ENCODE measurements at places on chromosomes 12 and 14.

GRCh38 chr14:92687681-92688433, 60.6 kb downstream of the LGMN start:
- no peak for DNase-seq

GRCh38 chr12:90940872-90941499, 14.0 kb downstream of the CCER1 start:
- no peak for DNase-seq

DNA sequence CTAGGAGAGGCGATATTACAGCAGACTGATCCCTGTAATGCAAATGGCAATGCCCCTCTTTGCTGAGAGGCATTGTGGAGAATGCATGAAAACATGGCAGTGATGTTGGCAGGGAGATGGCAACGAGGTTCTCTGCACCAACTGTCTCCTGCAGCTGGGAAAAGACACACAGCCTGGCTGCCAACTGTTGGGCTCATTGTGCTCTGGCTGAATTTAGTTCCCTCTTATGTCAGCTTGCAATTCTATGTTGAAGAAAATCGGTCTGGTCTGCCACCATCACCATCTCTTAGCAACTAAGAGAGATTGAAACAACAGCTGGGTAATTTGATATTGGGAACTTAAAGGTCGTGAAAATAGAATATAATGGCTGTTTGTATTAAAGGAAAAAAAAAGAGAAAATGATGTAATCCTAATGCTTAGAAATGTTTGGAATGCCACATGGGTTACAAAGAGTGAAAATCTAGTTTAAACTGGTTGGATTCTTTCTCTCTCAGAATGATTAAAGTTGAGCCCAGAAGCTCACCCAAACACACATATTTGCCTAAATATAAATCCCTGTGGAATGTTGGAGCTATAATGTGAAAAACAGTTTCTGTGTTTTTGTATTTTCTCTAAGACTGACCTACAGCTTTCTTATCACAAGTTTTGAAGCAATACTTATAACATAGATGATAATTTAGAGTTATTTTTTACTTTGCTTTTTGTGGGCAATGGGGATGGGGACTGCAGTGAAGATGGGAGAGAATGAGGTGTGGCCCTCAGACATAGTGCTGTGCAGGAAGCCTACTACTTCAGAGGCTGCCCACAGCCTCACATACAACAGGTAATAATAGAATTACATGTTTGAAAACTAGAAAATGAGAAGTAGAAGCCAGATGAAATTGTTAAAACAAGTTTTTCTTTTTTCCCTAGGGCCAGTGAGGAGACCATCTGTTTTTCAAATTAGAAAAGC, 143.7 kb downstream of the AKAP6 start:
- no peak for DNase-seq

DNA sequence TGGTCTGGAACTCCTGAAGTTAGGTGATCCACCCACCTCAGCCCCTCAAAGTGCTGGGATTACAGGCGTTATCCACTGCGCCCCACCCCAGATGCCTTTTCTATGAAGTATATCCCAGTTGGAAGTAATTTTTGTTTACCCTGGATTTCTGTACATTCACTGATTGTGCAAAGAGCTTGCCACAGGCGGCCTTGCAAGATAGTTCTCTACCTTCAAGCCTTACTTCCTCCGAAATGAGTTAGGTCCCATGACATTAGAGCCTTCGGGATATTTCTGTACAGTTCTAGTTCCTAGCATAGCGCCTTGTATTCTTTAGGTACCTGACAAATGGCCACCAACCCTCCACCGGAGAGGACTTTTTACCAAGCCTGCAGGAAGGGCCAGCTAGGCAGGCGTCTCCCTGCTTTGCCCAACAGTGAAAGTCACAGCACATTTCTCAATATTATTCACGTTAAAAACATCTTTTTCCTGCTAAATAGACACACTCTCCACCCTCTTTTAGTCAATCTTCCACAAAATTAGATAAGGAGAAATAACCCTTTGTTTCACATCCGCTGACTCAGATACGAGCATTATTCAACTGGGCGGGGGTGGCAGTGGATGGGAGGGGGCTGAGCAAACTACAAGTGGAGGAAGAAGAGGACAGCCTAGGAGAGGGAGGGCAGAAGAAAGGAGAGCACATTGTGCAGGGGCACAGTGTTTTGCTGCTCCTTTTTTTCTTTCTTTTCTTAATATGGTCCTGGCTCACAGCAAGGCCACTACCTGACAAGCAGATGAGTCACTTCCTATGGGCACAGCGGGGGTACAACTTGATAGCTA, 40.0 kb upstream of the CAPRIN2 start:
- DNase-seq, result no peak

DNA sequence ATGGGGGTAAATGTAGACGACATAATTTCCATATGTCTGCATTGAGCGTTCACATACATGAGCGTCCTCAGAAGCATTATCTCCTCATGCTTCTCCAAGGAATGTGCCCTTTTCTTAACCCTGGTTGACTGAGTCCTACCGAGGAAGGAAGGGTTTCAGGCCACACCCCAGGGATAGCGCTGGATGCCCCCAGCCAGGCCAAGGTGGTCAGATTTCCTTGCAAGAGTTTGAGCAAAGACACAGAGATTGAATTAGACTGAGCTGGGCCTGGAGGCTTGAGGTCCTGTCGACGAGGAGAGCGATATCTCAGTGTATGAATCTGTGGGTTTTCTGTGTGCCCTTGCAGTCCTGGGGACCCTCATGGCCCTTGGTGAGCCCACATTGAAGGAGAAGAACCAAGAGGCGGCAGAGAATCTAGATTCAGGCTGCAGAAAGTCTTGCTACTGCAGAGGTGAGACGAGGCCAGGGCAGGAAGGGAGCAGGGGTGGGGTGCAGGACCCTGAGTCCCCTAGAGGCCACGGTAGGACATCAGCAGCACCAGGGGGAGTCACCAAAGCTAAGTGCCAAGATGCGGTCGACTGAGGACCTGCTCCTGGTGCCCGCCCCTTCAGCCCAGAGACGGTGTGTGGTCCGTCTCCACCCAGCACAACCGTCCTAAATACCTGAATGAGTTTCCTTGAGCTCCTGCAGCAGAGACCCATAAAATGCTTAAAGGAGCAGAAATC, 94.7 kb upstream of the DIO3 start:
- DNase-seq, result no peak

- no peak for DNase-seq
Observed at GRCh38 chr14:79972230-79972629, 239.1 kb downstream of the DIO2 start.

- DNase-seq, result no peak
Observed at GRCh38 chr12:97323154-97323553, 139.4 kb upstream of the RMST start.
